ENCODE measurements at places on chromosomes 6 and 20.

DNA sequence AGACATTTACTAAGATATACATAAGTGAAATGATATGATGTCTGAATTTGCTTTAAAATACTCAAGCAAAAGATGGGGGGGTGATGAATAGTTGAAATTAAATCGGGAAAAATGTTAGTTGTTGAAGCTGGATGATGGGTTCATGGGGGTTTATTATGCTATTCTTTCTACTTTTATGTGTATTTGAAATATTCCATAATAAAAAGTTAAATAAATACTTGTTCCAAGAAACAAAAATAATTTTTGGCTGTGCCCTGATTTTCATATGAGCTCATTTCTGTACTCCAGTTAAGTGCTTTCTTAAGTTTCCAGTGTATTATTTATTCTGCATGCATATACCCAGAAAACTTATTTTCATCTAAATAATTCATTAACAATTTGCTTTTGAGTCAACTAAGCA is 138.6 kb downstream of the AIG1 start:
- DNase-seq = no peak

GRCh38 chr6:105015482-105015881 is 58.6 kb downstream of the LIN28B start:
- DNase-seq = no peak

GRCh38 chr6:52725535-52726192 is 37.6 kb downstream of the GSTA2 start:
- DNase-seq = peak; percentile 96

GRCh38 chr6:137839076-137839475 is 28.0 kb upstream of the TNFAIP3 start:
- DNase-seq = no peak

- no peak for DNase-seq
Measured at GRCh38 chr6:75431379-75431778, 62.2 kb downstream of the FILIP1 start.

- DNase-seq = no peak
Measured at GRCh38 chr20:38460040-38460623, 12.5 kb upstream of the RALGAPB start.

DNA sequence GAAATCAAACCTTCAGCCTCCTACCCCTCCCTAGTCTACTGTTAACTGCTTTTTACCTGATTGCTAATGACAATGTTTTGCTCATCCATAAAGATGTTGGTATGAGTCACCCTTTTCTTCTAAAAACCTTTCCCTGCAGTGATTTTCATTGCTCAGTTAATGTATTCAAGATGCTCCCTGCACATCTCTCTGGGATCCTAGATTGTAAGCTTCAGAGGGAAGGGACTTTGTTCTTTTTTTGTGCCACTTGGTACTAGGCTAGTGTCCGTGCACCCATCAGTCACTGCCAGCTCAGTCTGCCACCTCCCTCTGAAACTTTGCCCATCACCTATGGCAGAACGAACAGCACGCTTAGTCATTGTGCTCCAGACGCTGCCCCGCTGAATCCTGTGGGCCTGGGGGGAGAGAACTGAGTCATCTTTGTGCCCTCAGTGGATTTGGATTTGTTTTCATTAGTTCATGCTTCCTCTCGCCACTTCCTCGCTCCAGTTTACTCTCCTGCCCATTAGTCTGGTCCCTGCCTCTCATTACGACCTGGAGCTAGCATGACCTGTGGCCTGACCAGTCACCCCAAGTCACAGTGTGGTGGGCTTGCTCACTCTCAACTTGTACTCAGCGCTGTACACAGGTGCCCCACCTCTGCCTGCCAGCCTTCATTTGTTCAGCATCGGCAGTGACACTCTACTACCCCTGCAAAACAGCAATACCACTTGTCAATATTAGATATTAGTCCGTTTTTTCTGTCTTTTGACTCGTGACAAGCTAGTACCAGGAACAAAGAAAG is 78.0 kb upstream of the TMEM181 start:
- no peak for DNase-seq

DNA sequence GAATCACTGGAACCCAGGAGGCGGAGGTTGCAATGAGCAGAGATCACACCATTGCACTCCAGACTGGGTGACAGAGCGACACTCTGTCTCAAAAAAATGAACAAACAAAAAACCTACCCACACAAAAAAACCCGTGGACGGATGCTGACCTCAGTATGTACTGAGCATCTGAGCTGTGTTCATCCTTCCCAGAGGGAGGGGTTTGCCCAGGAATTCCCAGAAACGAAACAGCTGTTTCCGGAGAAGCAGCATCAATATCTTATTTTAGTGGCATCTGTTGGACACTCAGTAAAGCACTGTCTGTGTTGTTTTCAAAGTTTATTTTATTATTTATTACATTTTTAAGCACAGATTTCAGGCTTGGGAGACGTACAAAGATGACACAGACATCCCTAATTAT is 18.7 kb downstream of the NANP start:
- DNase-seq = no peak

DNA sequence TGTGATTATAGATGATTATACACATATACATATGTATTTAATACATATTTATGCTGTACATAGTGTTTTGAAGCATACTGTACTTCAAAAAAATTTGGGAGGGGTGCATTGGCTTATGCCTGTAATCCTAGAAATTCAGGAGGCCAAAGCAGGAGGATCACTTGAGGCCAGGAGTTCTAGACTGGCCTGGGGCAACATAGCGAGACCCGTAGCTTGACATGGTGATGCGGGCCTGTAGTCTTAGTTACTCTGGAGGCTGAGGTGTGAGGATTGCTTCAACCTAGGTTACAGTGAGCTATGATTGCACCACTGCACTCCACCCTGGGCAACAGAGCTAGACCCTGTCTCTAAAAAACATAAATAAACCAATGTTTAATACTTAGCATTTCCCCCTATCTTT is 1.6 kb upstream of the FAM110A start:
- no peak for DNase-seq

DNA sequence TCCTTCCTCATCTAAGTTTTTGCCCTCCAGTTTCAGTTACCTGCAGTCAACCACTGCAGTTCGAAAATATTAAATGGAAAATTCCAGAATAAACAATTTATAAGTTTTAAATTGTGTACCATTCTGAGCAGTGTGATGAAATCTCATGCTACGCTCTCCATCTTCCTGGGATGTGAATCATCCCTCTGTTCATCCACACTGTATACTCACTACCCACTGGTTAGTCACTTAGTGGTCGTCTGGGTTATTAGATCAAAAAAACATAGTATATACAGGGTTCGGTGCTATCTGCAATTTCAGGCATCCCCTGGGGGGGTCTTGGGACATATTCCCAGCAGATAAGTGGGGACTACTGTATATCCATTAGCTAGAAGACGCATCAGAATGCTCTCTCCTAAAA is 151.9 kb upstream of the SLC22A16 start:
- no peak for DNase-seq

DNA sequence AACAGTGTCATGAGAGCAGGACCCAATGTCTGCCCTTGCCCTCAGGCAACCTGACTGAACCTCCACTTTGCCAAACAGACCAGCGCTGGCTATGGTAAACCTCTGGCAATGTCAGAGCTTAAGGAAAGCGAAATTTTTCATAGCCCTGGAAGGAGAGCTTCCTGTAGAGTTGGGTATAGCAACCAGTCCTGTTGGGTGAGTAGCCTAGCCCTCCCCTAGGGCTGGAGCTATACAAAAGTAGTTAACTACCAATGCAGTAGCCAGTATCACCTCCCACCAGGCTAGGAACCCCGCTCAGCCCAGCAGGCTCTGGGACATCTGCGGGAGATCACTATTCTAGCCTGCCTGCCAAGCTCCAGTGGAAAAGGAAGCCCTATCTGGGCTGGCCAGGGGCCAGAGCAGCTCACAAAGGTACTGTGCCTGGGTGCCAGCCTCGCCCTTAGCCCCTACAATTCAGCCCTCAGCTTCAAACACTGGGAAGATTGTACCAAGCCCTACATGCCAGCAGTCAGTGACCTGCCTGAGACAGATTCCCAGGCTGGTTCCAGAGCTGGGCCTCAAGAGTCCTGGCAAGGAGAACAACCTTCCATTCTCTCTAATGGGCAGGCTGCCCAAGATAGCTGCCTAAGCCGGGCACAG is 7.9 kb downstream of the WFDC3 start:
- no peak for DNase-seq

GRCh38 chr20:23568320-23568970 is at the start of gene CST9L:
Gene CST9L, minus strand, starts transcription at chr20:23568484. Its CDS starts 34 bp downstream, at chr20:23568450.
- no peak for DNase-seq

DNA sequence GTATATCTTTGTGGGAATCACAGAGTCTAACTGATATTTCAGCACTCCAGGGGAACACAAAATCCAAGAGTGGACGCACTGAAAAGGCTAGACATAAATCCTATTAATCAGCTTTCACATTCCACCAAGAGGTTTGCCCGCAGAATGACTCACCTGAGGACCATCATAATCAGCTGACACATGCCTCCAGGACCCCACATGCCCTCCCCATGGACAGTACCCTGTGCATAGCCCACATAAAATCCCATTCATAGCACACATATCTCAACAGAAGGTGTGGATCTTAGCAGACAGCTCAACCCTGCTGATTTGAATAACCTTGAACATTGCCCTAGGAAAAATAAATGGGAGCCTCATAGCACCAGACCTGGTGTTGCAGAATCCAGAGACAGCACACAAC is 246.8 kb upstream of the TENT5A start:
- no peak for DNase-seq

- no peak for DNase-seq
Measured at GRCh38 chr6:83815631-83816272, 37.4 kb upstream of the RIPPLY2 start.

- no peak for DNase-seq
Measured at GRCh38 chr6:168396561-168396960, 44.4 kb upstream of the SMOC2 start.

GRCh38 chr6:116969211-116969863 is 92.3 kb downstream of the RFX6 start:
- peak; percentile 8 for DNase-seq

DNA sequence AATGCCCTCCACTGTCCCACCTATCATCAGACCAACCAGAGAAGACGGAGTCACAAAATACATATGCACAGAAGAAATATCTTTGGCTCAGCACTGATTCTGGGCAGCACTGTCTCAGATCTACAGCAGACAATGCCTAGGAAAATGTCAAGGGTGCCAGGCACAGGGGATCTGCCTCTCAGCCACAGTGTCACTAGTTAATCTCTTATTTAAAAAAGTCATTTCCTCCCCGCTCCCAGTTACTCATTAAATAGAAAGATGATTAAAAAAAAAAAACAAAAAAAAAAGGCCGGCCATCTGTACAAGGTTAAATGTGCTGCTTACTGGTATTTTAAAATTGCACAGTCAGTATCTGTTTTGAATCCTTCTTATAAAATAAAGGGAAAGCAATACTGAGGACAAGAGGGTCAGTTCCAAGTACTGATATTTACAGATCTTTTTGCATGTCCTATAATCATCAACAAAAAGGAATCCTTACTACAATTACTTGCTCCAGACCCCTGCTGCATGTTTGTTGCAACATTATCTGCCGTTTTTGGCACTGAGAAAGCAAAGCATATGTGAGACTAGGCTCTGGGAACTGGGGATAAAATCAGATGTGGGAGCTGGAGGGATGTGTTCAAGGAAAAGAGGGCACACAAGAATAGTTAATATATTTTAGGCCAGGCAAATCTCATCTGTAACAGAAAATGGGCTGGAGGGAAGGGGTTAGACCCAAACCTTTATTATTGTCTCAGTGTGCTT is 299.3 kb downstream of the KIF16B start:
- DNase-seq = no peak

- DNase-seq = no peak
Measured at GRCh38 chr20:58967652-58968429, 13.2 kb upstream of the NELFCD start.

- DNase-seq = no peak
Measured at GRCh38 chr6:1524040-1524480, 85.7 kb upstream of the FOXC1 start.

GRCh38 chr6:162416831-162417537 is 310.6 kb downstream of the PRKN start:
- no peak for DNase-seq

- no peak for DNase-seq
Measured at GRCh38 chr6:470051-470900, 78.7 kb downstream of the IRF4 start.

GRCh38 chr6:5786969-5787720 is 219.6 kb downstream of the NRN1 start:
- DNase-seq = no peak

GRCh38 chr20:51535075-51535386 is 7.5 kb downstream of the NFATC2 start:
- no peak for DNase-seq

- DNase-seq = no peak
Measured at GRCh38 chr6:12483712-12484111, 193.6 kb downstream of the EDN1 start.

GRCh38 chr6:70008189-70008588 is 141.8 kb downstream of the COL19A1 start:
- no peak for DNase-seq

DNA sequence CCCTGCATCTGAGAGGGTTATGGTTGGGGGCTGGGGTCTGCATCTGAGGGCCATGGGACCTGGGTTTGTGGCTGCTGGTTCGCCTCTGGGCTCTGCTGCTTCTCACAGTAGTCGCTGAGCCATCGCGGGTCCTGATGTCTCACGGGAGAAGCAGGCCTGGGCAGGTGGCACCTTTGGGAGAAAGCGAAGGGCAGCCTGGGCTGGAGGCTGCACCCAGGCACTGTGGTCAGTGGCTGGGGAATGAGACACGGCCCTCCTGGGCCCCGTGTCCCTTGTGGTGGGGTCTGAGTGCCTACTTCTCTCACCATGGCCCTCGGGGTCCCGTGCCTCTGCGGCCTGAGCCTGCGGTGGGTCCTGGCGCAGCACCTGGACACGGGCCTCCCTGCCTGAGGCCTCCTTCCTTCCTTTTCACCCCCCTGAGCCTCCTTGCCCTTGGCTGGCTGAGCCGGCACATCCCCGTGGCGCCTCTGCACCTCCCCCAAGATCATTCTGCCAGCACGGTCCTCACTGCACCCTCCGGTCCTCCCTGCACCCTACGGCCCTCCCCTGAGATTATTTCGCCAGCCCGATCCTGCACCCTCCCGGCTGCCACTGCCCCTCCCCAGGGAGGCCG is 206.0 kb downstream of the ERMARD start:
- no peak for DNase-seq

DNA sequence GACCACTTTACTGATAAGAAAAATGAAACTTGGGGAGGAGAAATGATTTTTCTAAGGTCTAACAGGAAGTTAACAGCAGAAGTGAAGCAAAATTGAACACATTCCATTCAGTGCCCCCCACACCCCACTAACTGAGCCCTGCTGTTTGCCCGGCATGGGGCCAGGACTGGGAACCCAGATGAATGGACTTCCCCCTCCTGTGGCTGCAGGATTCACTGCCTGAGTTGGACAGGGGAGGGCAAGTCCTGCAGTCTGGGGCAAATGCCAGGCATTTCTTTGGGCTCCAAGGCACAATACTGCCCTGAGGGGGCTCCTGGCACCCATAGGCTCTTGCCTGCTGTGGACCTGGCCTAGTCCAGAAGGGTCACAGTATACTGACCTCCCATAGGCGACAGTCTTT is 28.3 kb downstream of the FYN start:
- DNase-seq = no peak

DNA sequence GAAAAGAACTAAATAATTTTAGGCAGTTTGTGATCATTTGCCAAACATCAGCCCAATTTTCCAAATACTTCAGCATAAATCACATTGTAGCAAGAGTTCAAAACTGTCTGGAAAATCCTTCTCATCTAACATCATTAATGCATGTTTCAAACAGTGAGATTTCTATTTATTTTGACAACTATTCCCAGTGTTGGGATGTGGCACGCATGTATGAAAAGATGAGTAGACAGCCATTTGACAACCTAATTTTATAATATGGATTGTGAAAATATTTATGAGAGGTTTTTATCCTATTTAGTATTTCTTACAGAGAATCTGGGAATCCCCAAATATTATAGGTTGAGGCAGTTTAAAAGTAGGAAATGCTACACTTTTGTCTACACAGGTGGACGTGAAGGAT is 357.6 kb upstream of the ARID1B start:
- no peak for DNase-seq
